ENCODE measurements at places on chromosomes 5 and 9.

DNA sequence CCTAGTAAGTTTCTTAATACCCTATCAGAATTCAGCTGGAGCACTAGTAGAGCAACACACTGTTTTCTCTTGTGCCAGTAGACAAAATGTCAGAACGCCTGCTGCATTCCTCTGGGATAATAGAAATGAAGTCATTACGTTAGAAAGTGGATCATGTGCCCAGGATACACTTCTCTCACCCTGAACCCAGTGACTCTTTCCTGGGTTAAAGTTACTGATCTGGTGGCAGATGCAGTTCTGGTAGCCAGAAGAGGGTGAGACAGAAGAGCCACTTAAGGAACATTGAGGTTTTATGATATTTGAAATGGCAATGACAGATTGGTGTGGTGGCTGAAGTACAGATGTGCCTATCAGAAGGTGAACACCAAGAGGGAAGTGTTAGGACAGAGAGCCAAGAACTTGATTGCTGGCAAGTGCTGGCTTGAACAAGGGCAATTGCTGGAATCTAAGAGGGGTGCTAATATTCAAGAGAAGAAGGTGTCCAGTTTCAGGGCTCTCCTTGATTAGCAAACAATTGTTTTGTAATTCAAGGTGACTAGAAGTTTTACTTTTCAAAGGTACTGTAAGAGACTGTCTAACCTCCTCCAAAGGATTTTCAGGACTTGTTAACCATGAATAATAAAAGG, 93.7 kb upstream of the ERBIN start:
- DNase-seq, result no peak

- DNase-seq, result no peak
Measured at GRCh38 chr9:4080921-4081895, 218.7 kb downstream of the GLIS3 start.

- DNase-seq, result no peak
Measured at GRCh38 chr9:71592400-71592799, 175.9 kb downstream of the CEMIP2 start.

- no peak for DNase-seq
Measured at GRCh38 chr5:178466342-178466741, 123.9 kb downstream of the COL23A1 start.

DNA sequence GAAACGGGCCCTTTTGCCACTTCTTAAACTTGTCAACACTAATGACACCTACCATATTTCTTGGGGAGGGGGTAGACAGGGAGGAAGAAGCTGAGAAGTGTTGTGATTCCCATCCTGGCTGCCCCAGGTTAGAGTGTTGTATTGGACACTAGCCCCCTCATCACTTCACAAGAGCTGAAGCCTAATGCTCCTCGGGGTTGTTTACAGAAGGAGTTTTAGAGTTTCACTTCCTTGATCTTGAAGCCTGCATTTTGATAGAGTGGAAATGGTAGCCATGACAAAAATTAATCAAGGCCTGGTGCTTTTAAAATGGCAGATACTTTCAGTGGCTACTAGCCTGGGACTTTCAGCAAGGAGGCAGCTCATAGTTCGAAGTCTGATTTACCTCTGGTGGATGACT, 11.0 kb upstream of the FAM120AOS start:
- DNase-seq, result no peak

GRCh38 chr5:145101246-145101645, 733.9 kb downstream of the PRELID2 start:
- DNase-seq, result no peak

DNA sequence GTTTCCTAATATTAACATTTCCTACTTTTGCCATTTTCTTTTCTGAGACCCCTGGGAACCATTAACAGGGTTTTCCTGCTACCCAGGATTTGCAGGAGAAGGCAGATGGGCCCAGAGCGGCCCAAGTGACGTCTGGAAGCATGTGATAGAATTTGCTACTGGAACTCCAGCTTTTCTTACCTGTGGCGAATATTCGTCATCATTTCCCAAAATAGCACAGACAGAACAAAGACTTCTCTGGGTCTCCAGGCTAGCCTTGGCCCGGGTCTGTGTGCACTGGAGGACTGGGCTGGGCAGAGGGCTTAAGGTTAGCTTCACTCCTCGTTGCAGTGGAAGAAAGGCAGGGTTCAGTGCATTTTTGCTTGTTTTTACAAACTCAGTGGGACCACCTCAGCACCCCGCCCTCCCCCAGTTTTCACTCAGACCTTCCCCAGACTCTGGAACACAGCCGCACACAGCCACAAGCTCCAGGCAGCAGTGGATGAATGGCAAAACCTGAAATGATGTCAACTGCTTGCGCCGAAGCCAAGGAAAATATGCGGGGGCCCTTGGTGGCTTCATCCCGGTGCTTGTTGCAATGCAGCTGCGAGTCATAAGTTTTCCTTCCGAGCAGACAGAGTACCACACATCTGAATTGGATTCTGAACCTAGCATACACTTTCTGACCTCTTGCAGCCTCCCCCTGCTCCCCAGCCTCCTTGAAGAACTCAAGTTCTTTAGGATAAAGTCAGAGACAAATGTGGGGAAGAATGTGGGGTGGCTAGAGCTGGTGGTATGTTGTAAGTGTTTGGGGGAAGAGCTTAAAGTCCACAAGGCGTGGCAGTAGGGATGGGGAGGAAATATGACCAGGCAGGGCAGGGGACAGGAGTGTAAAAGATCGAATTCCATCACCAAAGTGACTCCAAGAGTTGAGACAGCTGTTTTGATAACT, 586.0 kb downstream of the CCDC171 start:
- no peak for DNase-seq

GRCh38 chr9:133514460-133515239, 10.1 kb downstream of the MYMK start:
- DNase-seq, result no peak

DNA sequence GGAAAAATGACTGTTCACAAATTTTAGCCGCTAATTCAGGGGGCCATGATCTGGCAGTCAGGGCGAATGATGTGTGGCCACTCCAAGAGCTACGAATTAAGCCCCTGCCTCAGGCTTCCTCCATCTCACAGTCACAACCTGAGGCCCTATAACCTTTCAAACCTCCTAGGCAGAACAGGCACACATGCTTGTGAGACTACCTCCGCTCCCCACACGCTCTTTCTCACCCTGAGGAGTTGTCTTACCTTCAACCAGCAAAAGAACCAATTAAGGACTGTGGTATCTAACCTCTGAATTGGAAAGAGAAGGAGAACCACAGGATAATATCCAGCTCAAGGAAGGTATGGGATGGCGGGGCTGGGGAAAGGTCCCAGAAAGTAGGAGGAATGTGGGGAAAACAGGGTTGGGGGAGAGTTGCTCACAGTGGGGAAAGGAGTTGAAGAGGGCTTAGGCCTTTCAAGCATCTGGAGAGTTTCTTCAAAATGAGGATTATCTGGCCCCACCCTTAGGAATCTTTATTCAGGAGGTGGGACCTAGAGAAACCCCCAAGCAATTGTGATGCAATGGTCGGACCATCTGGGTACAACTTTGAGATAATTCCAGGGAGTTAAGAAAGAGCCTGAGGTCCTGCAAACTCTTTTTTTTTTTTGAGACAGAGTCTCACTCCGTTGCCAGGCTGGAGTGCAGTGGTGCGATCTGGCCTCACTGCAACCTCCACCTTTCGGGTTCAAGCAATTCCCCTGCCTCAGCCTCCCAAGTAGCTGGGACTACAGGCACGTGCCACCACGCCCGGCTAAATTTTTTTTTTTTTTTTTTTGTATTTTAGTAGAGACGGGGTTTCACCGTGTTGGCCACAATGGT, 5.5 kb downstream of the PCDH1 start:
- no peak for DNase-seq

GRCh38 chr5:1668141-1668721, 131.4 kb downstream of the MRPL36 start:
- DNase-seq, result peak; percentile 19

GRCh38 chr5:3364941-3365340, 230.7 kb upstream of the IRX1 start:
- no peak for DNase-seq

DNA sequence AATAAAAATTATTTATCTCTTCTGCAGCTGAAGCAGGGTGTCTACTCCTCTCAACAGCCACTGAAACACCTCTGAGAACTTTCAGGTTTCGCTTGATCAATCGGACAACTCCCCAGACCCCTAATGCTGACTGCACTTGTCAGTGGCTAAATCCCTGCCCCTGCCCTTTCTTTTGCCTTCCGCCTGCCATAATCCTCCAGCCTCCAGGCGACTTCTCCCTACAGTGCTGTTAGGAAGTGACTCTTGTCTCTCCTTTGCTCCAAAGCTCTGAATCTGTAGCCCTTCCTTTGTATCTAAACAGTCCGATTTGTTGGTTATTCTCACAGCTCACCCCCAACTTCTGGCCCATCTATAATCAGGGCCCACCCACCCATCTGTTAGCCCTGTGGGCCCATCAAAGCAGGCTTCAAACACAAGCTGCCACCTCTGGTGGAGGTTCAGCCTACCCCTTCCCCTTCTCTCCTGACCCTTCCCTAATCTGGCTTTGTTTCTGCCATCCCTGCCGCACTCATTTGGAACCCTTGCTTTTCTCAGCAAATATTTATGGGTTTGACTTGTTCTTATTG, 53.7 kb upstream of the IFNK start:
- no peak for DNase-seq

DNA sequence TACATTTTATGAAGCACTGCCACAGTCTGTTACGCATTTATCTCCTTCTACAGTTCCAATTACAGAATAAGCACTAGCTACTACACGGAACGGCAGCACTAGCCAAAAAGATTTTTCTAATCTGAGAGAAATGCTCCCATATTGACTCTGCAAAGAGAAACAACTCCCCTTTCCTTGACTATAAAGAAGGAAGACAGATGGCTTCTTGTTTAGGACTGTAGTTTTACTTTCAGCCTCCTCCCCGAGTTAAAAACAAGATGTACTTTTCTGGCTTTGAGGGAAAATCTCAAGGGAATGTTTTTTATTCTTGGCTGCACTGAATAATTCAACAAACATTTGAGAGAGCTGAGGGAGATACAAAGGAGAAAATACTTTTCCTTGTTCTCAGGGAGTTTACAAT, 1.9 kb upstream of the SLC44A1 start:
- no peak for DNase-seq

DNA sequence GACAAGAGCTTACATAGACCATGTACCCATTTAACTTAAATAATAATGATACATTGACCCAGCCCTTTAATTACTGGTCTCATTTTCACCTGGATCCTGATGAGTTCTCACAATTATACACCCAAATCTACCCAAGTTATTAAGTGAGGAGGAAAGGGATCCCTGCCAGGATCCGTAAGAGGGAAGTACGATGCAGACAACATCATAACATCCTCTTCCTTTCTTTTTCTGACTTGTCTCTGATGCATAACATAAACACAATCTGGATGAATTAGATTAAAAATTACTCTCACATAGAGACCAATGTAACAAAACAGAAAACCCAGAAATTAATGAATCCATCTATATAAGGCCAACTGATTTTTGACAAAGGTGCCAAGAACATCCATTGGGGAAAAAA, 17.0 kb downstream of the MARCHF3 start:
- no peak for DNase-seq

DNA sequence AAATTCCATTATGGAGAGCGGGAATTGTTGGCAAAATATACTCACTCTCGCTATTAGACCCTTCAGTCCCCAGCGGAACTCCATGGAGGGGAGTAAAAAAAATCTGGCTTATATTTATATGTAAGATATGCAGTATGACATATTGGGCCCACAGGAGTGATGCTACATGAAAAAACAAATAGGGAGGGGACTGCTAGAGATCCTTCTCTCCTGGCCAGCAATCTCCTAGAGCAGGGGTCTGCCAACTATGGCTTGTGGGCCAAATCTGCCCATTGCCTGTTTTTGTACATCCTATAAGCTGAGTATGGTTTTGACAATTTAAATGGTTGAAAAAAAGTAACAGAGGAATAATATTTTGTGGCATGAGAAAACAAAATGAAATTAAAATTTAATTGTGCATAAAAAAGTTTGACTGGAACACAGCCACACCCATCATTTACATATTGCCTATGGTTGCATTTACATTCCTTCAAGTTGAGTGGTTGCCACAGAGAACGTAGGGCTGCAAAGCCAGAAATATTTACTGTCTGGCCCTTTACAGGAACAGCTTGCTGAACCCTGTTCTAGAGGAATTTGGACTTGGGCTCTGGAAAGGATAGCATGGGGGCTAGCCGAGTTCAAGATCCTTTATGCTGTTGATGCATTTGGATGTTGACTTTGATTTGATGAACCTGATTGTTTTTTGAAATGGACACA, 197.3 kb upstream of the CLINT1 start:
- DNase-seq, result no peak

GRCh38 chr5:32639943-32640342, 54.6 kb downstream of the SUB1 start:
- DNase-seq, result no peak

GRCh38 chr9:5735072-5735471, 97.8 kb downstream of the ERMP1 start:
- no peak for DNase-seq

- DNase-seq, result no peak
Measured at GRCh38 chr9:130196643-130197042, 24.4 kb downstream of the NCS1 start.

- no peak for DNase-seq
Measured at GRCh38 chr9:137544176-137544760, 5.9 kb downstream of the PNPLA7 start.

GRCh38 chr9:138022756-138023393, 145.3 kb downstream of the CACNA1B start:
- no peak for DNase-seq

- no peak for DNase-seq
Measured at GRCh38 chr9:127905004-127905728, 5.8 kb upstream of the ST6GALNAC6 start.

DNA sequence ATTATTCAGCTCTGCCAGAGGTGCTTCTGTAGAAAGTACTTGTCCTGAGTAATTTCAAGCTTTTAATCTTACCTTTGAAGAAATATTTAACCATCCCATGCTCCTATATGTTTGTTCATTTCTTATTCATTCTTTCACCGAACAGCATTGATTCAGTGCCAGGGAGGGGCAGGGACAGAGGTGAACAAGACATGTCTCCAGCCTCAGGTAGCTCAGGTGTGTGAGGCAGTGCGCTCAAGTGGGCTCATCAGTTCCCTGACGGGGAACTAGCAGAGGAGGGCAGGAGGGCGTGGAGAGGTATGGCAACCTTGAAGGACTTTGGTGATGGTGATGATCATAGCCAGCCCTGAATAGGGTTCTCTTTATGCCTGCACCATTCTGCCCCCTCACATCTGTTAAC, 25.9 kb downstream of the ERGIC1 start:
- no peak for DNase-seq

DNA sequence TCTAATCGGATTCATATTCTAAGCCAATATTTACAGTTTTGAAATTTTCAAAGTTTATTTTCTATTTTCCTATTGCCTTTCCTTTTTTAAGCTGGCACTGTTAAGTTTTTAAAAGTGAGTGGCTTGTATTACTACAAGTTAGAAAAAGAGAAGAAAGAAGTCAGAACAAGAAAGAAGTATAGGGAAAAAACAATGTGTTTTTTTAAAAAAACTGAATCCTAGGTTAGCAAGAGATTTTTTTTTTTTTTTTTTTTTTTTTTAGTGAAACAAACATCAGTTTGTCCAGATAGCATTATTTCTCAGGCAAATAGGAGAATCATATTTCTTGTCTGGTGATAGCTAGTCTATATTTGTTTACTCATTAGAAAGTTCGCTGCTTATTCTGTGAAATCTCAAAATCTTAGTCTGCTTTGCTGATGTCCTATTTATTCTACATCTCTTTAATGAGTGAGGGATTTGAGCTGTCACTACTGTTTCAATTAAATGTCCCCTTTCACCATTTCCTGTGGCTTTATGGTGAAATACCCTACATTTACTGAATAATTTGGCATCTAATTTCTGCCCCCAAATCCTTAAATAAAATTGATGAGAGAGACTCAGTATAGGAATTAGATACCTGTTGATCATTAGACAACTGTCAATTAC, 19.1 kb upstream of the LMNB1 start:
- DNase-seq, result no peak

All from activated naive CD8-positive, alpha-beta T cell treated with anti-CD3 and anti-CD28 coated beads, Interleukin-2, amount 50 U/mL, for 16 hours (primary cell).